ENCODE measurements at places on chromosomes 13 and 19. TPM values are rescaled to one million over a fixed set of nuclear protein-coding genes. Genes with fewer than 3 reads are reported as not detected.

LIN7B gene
- polyA plus RNA-seq = 6.7 TPM

GRCh38 chr19:30469774-30470173 is 97.6 kb downstream of the ZNF536 start:
- no peak for DNase-seq

DNA sequence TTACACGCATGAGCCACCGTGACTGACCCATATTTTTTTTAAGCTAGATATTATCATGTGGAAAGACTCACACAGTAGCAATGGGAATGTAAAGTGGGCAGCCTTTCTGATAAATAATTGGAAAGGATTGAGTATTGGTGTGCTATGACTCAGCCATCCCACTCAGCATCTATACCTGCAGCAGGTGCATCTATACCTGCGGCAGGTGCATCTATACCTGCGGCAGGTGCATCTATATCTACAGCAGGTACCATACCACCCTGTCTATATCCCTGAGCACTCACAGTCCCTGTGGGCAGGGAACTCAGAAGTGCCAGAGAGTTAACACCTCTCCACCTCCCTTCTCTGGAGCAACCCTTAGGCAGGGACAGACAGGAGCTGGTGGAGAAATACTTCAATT is 5.2 kb upstream of the LRRC8E start:
- DNase-seq = no peak

- DNase-seq = peak; percentile 57
Measured at GRCh38 chr13:50646070-50646469, 197.4 kb downstream of the DLEU7 start.

GRCh38 chr13:51906581-51906980 is 44.8 kb downstream of the CCDC70 start:
- no peak for DNase-seq

C19orf18 gene
- 0.11 TPM for polyA plus RNA-seq

- no peak for DNase-seq
Measured at GRCh38 chr19:51251468-51251820, 564 bp downstream of the SIGLECL1 start.

- DNase-seq = no peak
Measured at GRCh38 chr13:48443442-48444208, 30.7 kb upstream of the LPAR6 start.

DNA sequence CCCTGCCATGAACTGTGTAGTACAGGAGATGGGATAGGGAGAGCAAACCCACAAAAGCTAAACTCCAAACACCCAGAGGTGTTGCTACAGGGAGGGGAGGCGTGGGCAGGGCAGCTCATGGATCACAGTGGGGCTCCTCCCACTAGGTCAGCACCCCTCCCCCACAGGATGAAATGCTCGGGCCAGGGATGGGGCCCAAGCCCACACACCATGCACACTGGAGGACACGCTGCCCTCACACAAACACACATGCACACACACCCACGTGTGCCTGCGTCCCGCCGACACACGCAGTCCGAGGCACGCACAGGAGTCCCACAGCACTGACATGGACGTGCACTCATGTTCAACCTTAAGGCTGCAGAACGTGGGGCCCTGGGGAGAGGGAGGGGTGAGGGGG is 6.0 kb upstream of the CCNP start:
- no peak for DNase-seq

- DNase-seq = no peak
Measured at GRCh38 chr19:1767464-1767933, 14.2 kb downstream of the ONECUT3 start.

JUNB gene
- polyA plus RNA-seq = 49.4 TPM

DNA sequence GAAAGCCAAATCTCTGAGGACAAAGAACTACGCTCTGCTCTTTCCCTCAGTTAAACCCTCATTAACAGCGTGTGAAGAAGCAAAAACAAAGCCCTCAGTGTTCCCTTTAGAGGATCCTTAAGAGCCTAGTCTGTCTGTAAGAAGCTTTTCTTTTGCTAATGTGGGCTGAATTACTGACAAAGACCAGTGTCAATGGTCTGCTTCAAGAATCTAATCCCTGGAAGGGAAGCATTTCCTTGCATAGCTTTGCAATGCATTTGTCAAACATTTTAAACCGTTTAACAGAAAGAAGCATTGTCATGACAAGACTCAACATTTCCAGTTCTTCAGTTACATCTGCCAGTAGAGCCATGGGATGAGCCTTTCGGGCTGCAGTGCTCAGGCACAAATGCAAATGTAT is 64.9 kb downstream of the EDNRB start:
- DNase-seq = no peak

PLEKHG2 gene
- polyA plus RNA-seq = 20.6 TPM

CGB1 gene
- polyA plus RNA-seq = not detected

DNA sequence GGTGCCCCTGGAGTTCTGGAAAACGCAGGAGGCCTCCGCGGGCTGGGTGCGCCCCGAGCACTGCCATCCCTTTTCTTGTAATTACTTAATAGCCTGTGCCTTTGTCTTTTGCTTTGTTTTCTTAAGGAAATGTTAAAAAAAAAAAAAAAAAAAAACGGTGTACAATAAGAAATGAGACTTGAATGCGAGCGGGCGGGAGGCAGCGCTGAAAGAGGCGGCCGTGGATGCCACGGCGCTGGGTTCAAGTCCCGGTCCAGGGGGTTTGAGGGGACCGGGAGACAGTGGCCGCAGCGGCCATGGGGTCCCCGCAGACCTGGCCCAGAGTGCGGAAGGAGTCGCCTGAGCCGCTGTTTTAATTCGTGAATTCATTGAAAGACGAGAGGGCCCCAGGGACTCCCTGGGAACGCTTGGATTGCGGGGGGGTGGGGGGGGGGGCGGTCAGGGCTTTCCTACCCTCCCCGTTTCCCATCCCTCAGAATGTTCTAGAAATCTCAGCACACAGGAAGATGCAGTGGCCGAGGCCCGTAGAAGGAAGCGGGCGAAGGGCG is 349.2 kb upstream of the ARGLU1 start:
- no peak for DNase-seq

DNA sequence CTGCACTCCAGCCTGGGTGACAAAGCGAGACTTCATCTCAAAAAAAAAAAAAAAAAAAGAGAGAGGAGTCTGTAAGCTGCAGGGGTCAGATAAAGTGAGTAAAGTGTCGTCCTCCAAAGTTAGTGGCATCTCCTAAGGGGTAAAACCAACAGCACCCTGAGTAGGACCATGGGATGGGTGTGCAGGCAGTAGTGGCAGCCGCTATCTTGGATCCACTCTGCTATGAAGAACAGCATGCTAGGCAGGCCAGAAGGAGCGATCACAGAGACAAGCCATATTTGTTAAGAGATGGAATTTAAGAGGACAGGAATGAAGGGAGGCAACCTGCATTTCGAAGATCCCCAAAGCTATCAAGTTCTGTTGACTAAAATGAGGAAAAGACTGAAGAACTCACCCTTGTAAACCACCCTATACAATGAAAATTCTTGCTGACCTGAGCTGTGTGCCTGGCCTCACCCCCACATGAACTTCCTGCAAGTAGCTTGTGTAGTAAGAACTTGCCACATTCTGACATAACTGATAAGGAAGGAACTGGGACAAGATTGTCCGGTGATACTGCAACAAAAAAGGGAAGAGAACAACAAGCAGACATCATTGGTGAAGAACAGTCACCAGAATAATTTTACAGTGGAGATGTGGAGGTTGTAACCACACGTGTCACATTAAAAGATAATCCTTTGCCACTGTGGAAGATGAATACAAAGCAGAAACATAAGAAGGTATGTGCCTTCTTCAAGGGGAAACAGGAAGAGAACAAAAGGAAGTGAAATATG is 16.2 kb downstream of the DPY19L3 start:
- DNase-seq = no peak

DNA sequence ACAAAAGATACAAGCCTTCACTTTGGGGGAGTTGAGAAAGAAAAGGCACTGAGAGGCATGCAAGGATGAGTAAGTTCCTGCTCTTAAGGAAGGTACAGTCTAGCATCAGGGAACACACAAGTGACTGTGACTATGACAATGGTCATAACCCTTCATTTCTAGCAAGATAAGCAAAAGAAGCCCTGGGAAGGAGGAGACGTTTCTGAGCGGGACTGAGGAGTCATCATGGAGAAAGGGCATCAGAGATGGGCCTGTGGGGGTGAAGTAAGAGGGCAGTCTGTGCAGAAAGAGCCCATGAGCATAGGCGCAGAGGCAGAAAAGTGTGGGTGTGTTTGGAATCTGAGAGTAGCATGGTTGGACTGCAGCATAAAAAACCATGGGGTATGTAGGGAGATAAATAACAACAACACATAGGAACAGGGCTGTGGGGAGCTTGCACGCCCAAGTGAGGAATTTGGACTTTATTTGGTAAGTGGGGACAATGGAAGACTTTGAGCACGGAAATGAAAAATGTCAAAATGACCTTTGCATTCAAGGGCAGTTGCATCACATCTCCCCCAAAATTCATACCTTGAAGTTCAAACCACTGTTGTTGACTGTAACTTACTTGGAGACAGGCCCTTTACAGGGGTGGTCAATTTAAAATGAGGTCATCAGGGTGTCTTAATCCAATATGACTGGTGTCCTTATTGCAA is 86.7 kb downstream of the MBNL2 start:
- no peak for DNase-seq

- no peak for DNase-seq
Measured at GRCh38 chr13:89136678-89137077, 1465.5 kb downstream of the SLITRK5 start.

DNA sequence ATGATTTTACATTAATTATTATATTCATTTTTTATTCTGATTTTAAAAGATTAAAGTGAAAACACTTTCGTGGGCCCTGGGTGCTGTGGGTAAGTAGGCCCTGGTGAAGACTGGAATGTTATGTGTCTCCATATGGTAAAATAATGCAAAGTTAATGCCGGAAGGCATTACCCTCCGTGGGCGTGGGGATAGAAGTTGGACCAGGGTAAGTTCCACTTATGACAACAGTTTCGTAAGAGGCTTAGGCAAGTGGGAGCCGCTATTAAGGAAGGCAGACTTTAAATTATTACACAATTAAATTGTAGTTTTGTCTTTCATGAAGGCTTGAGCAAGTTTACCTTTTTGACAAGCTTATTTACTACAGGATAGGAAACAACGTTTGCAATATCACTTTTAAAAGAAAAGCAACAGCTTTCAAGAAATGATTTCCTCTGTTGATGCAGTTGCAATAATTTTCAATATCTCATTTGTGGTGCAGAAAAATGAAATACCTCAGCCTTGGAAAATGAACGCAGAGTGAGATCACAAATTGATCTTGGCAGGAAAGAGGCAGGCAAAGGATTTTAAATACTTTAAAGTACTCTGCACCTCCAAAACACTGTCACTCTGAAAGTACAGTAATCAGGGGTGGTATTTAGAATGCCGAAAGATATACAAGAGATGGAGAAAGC is 310.6 kb downstream of the DCT start:
- DNase-seq = no peak

- no peak for DNase-seq
Measured at GRCh38 chr19:501646-502045, 5.4 kb downstream of the MADCAM1 start.

DNA sequence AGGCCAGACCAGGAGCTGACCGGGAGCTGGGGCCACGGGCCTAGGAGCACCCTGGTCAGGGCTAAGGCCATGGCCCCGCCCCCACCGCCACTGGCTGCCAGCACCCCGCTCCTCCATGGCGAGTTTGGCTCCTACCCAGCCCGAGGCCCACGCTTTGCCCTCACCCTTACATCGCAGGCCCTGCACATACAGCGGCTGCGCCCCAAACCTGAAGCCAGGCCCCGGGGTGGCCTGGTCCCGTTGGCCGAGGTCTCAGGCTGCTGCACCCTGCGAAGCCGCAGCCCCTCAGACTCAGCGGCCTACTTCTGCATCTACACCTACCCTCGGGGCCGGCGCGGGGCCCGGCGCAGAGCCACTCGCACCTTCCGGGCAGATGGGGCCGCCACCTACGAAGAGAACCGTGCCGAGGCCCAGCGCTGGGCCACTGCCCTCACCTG is 6.6 kb downstream of the SPHK2 start:
- DNase-seq = no peak

GZMM gene
- not detected for polyA plus RNA-seq

DNA sequence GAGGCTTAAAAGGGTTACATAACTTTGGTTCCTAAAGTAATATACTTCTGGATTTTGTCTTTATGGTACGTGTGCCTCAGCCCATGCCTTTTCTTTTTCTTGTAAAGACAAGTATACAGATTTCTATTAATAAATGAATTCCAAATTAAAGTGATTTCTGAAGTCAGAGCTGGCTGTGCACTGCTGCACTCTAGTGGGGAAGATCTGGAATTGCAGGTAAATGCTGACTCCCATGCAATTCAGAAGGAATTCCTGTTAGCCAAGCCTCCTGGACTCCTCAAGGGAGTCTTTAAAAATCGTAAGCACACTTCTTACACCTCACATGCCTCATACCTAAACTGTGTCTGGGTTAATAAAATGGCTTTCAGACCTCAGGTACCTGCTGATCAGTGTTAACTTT is 118.4 kb upstream of the SLC7A1 start:
- DNase-seq = no peak

GRCh38 chr19:42658076-42658475 is 63.4 kb upstream of the CEACAM8 start:
- no peak for DNase-seq

- no peak for DNase-seq
Measured at GRCh38 chr13:33003458-33004019, 12.7 kb upstream of the KL start.

DNA sequence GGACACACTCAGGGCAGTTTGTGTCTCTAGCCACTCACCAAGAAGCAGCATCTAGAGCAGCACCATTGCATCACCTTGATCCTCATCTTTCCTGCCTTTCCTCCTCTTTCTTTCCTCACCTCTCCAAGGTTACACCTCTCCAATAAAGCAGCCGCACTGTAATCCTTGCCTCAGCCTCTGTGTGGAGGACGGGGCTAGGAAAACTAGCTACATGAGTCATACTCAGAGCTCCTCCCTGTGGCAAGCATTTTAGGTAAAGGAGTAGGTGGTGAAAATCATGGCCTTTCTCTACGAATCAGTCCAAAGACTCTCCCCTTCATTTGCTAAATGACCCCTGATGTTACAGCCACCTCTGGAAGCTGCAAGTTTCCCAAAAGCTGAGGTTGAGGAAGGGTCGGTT is 108.9 kb downstream of the DNAJC15 start:
- no peak for DNase-seq

DNA sequence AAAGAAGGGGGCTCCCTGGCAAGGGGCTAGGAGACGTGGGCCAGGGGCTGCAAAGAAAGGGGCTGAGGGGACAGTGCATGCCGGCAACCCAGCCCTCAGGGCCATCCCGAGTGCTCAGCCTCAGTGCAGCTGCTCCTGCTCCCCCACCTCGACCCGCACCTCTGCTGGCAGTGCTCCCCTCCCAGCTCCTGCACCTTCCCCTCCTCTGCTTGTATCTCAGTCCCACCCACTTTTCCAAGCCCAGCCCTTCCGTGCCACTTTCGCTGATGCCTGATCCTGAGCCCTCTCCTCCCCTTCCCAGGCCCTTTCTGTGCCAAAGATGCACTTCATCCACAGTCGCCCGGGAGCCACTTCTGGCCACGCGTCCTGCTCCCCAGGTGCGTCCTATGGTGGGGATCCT is 69.9 kb upstream of the KCTD15 start:
- DNase-seq = no peak

CGB5 gene
- polyA plus RNA-seq = not detected

PLPPR3 gene
- 0.56 TPM for polyA plus RNA-seq
